ENCODE measurements at places on chromosomes 2 and 18.

- DNase-seq = no peak
Observed at GRCh38 chr2:23388756-23389514, 4.0 kb downstream of the KLHL29 start.

GRCh38 chr2:202604699-202605098, 30.1 kb upstream of the FAM117B start:
- DNase-seq = no peak

- no peak for DNase-seq
Observed at GRCh38 chr2:110777531-110778311, 45.3 kb downstream of the ACOXL start.

GRCh38 chr2:241551998-241552737, 6.4 kb upstream of the BOK start:
- DNase-seq = no peak

DNA sequence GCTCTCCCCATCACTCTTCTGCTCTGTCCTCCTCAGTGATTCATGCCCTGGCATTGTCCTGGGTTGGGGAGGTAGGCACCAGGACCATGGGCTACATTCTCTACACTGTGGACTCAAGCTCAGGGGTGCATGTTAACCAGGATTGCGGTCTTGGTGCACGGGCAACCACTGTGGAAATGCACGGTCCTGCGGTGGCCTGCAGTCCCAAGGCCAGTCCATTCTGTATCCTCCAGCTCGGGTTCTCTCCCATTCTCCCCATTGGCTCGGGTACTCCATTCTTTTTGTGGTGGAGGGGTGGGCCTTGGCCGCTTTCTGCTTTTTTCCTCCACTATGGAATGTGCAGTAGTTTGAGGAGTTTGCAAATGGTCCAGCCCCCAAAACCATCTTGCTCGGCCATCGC, 215.0 kb upstream of the MYT1L start:
- no peak for DNase-seq

DNA sequence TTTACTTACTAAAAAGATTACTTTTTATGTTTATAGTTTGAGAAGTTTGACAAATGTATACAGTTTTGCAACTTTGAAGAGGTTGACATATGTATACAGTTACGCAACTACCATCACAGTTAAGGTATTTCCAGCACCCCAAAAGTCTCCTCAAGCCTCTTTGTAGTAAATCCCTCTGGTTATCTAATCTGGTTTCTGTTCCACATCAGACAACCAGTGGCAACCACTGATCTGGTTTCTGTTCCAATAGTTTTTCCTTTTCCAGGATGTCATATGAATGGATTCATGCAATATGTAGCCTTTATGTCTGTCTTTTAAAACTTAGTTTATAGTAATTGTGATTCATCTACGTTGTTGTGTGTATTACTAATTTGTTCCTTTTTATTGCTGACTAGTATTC, 23.5 kb downstream of the IFIH1 start:
- DNase-seq = no peak

Data from K562 (cell line).